ENCODE measurements at places on chromosomes 3 and 15.

GRCh38 chr3:81749265-81749664 lies 12.2 kb downstream of the GBE1 start:
- no peak for DNase-seq

GRCh38 chr15:95698230-95698629 lies 632.3 kb upstream of the NR2F2 start:
- no peak for DNase-seq

DNA sequence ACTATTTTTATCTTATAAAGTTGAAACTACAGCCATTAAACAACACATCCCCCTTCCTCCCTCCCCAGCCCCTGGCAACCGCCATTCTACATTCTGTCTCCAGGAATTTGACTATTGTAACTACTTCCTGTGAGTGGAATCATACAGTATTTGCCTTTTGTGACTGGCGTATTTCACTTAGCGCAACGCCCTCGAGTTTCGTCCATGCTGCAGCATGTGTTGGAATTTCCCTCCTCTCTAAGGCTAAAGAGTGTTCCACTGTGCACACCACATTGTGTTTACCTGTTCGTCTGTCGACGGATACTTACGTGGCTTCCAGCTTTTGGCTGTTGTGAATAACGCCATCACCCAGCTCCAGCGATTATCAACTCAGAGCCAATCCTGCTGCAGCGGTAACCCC lies 52.0 kb upstream of the DLG1 start:
- DNase-seq, result no peak

GRCh38 chr3:130894986-130895280 lies 1.0 kb downstream of the ATP2C1 start:
- no peak for DNase-seq

DNA sequence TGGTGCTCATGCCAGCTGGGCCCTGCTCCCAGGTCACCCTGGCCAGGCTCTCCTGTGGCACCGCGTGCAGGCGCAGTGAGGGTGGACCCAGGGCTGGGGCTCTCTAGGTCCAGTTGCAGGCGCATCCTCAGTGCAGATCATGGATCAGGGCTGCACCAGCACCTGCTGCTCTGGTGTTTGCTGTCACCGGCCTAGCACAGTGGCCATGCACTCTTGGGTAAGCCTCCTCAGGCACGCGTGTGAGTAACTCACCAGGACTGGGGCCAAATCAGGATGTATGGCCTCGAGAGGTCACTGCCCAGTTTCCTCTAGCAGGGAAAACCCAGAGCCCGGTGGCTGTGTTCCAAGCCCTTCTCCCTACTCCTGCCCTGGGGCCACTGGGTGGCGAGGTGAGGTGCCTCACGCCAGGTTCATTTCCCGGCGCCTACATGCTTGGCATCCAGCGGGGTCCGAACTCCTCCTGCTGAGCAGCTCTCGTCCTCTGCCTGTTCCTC lies 45.5 kb upstream of the SLC41A3 start:
- no peak for DNase-seq

DNA sequence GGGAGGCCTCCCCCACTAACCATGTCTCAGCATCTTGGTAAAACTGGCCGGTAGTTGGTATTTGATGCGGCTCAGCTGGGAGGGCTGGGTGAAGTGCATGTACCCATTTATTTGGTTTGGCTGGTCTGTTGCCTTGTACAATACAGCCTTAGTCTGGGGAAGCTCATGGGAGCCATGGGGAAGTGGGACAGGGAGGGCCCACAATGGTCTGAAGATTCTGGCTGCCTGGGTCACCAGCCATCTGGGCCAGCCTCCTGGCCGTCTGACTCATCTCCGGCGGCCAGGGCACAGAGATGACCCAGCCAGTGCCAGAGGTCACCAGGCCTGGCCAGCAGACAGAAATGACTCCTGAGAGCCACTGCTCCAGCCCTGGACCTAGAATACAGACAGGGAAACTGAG lies 51.6 kb upstream of the SMAD6 start:
- DNase-seq, result no peak

DNA sequence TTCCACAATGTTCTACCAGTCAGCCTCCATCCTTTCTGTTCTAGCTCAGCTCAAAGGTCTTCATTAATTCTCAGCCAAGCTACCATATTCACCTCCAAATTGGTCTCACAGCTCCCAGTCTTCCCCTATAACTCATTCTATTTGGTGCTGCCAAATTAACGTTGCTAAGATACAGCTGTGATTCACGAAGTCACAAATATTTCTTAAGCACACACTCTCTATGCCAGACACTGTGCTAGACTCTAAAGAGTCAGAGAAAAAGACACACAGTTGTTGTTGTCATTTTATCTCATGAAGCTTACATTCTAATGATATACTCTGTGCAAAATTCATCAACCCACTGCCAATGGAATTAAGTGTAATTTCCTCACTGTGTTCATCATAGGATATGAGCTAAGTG lies 102.8 kb downstream of the FRMD5 start:
- no peak for DNase-seq

Measured in stimulated activated naive B cell treated with anti-CD40 and anti-IgM and Interleukin-4, amounts not matched to agents 10 μg/mL and 1 μg/mL and 100 μg/mL, for 72 hours (primary cell).